ENCODE measurements at places on chromosomes 1 and 21.

GRCh38 chr1:150012611-150013010, 2.1 kb upstream of the OTUD7B start:
- DNase-seq: no peak

- no peak for DNase-seq
Measured at GRCh38 chr1:77421504-77422233, 139.8 kb downstream of the AK5 start.

- DNase-seq: no peak
Measured at GRCh38 chr1:112548547-112548946, 39.8 kb downstream of the WNT2B start.

DNA sequence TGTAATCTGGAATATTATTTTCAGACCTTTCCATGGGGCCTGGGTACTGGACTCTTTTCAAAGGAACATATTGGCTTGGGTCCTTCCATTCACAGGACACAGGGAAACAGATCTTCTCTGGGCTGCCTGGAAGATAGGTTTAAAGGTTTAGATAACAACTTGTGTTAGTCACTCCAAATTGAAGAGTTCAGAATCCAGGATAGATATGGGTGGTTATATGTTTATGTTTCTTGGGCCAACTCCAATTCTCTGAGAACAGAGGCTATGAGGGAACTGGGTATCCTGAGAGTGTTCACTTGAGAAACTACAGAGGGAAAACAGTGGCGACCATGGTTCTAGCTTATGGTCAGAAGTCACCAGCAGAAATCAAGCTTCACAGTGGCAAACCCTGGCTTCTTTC, 8.7 kb upstream of the PIGM start:
- no peak for DNase-seq

DNA sequence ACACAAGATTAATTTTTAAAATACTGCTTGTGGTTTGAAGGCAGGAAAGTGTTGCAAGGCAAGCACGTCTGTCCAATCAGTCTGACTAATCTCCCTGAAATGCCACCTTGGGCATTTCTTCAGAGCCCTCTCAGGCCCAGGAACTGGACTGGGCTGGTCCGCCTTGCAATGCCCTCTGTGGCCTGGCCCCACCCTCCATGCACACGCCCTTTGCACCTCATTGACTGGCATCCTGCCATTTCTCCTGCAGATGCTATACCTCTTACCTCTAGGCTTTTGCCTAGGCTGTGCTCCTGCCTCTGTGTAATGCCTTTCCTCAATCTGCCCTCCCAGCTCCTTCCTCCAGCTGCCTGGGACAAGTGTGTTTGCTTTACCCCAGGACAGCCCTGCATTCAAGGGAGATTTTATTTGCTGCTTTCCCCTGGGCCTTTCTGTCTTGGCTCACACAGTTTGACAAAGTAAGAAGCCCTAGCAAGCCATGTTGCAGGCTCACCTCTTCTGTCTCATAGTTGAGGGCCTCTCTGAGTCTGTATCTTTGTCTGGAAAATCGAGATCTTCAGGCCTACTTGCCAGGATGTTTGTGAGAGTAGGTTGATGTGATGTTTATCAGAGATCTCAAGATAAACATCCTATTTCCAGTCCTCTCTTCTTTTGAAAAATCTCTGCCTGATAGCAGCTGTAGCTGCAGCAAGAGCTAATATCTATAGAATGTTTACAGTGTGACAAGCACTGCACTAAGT, 149.2 kb upstream of the JUN start:
- no peak for DNase-seq

DNA sequence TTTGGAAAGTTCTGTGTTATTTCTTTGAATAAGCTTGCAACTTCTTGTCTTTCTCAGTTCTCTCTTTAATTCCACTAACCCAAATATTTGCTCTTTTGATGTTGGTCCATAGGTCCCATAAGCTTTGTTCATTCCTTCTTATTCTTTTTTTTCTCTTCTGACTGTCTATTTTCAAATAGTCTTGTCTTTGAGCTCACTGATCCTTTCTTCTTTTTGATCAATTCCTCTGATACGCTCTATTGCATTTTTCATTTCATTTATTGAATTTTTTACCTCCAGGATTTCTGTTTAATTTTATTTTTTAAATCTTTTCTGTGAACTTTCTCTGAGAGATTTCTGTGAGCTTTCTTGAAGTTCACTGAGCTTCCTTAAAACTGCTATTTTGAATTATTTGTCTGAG, 486.6 kb downstream of the KIF26B start:
- DNase-seq: no peak

DNA sequence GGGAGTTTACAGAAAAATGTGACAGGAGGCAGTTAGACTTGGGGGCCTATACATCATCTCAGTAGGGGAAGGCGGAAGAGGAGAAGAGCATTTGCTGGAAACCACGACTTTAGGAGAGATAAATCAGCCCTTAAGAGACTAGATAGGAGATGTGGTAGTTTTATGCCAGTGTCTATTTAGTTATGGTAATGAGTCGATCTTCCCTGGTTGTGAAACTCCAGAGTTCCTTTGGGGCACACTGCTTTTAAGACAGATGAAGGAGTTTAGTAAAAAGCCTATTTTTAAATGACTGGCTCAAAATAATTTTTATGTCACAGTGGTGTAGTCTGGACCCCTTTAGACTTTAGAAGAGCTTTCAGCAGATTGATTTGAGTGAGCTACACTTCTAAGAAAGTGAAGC, 7.8 kb downstream of the PGM1 start:
- DNase-seq: no peak

- no peak for DNase-seq
Measured at GRCh38 chr1:55623311-55623710, 408.1 kb upstream of the USP24 start.

DNA sequence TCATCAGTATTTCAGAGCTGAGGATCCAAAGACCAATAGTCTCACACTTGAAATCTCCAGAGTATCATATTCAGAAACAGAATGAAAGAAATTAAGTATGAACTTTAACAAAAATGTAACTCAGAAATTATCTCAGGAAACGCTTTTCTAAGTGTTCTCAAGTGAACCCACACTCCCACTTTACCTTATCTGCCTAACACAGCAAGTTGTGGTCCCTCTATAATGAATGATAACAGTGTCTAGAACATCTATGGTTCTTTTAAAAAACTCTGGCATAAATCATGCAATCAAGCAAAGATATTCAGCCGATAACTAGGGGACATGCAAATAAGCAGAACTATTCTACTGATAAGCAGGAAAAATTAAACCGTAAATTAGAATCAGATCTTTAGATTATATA, 1574.2 kb downstream of the PLA2G4A start:
- no peak for DNase-seq

DNA sequence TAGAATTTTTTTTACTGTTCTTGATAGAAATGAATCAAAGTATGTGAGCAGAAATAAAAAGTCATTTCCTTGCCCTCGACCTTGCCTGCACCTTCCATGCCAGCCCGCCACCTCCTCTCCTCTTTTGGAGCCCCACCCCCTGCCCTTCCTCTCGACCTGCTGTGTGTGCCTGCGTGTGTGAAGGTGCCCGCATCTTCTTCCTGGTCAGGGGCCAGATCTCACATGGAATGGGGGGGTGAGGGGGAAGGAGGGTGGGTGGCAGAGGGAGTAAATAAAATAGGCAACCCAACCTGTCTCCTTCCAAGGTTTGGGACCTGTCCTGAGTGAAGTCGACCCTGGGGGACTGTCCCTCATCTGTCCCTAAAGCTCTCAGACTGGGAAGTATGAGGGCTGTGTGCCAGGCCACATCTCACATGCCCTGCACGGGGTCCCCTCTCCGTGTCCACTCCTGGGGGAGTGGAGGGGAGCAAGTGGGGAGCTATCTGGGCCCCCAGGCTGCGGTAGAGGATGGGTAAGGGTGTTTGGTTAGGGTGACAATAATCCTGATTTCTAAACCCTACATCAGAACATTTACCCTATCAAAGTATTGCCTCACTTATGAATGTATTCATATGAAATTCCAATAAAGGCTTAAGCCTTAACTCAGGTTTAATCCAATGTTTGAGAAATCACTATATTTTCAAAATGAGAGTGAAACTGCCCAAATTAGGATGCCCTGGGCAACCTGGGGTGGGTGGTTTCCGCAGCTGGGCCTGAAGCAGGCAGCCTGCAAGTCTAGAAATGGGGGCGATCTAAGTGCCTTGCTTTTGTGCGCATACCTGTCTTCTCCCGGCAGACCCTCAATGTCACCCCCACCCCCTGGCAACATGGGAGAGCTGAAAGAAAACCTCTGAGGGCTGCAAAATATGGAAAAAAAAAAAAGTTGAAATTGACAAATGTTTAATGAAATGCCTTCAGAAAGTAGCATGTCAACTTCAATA, 15.4 kb downstream of the AMPD2 start:
- DNase-seq: no peak

GRCh38 chr1:37360011-37360410, 114.4 kb upstream of the ZC3H12A start:
- no peak for DNase-seq

GRCh38 chr1:43509740-43510375, 20.8 kb upstream of the PTPRF start:
- DNase-seq: no peak
